Left colon (tissue), 2 donors: ENCODE measurements at places on chromosomes 2 and 18. TPM values are rescaled to one million over a fixed set of nuclear protein-coding genes. Genes with fewer than 3 reads are reported as not detected.

GRCh38 chr2:176826984-176827668 lies 385.5 kb upstream of the HNRNPA3 start:
- no peak for DNase-seq

GRCh38 chr2:26609205-26609631 lies 31.9 kb downstream of the CIB4 start:
- DNase-seq, result no peak

GRCh38 chr2:121287146-121287798 lies 2.3 kb upstream of the TFCP2L1 start:
- DNase-seq, result no peak

GRCh38 chr18:79071037-79071436 lies 1.8 kb downstream of the ATP9B start:
- no peak for DNase-seq

Gene QPCT
- total RNA-seq, result 4.2 TPM

Gene IGFBP5
- total RNA-seq, result 40.0 TPM

Gene LRPPRC
- total RNA-seq, result 110 TPM
